ENCODE measurements at places on chromosomes 5 and 9.

DNA sequence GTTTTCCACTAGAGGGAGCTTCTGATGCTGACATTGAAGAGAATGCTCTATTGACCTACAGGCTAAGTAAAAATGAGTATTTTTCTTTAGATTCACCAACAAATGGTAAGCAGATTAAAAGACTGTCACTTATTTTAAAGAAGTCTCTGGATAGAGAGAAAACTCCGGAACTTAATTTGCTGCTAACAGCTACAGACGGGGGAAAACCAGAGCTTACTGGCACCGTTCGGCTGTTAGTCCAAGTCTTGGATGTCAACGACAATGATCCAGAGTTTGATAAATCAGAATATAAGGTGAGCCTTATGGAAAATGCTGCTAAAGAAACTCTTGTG lies 764 bp downstream of the PCDHA11 start:
- no peak for DNase-seq

DNA sequence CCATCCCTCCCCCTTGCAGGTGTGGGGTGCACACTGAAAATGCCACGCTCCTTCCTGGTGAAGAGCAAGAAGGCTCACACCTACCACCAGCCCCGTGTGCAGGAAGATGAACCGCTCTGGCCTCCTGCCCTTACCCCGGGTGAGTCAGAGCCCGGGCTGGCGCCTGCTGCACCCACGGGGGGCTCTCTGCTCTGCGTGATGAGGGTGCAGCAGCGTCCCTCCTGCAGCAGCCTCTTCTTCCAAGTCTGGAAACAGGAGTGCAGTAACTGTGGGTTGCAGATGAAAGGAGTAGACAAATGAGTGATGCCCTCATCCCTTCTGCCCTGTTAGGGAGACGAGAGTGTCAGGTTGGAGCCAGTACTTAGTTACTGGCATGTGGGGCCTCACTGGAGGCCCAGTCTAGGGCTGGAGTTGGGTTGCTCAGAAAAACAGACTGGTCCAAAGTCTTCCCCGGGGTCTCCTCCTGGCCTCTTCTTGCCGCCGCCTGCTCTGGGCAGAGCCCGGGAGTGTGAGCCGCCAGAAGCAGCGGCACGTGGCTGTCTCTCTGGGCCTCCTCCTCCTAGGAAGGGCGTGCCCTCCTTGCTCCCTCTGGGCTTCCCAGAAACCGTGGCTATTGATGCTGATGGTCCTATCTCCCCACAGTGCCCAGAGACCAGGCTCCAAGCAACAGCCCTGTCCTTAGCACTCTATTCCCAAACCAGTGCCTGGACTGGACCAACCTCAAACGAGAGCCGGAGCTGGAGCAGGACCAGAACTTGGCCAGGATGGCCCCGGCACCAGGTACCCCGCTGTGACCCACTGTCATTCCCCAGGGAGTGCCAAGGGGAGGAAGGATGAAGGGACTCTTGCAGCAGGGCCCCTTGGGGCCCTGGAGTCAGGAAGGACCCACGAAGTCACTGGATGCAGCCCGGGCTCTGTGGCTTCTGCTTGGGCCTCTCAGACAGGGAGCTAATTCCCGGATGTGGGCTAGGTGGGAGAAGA lies 8.4 kb downstream of the GFI1B start:
- DNase-seq: no peak

DNA sequence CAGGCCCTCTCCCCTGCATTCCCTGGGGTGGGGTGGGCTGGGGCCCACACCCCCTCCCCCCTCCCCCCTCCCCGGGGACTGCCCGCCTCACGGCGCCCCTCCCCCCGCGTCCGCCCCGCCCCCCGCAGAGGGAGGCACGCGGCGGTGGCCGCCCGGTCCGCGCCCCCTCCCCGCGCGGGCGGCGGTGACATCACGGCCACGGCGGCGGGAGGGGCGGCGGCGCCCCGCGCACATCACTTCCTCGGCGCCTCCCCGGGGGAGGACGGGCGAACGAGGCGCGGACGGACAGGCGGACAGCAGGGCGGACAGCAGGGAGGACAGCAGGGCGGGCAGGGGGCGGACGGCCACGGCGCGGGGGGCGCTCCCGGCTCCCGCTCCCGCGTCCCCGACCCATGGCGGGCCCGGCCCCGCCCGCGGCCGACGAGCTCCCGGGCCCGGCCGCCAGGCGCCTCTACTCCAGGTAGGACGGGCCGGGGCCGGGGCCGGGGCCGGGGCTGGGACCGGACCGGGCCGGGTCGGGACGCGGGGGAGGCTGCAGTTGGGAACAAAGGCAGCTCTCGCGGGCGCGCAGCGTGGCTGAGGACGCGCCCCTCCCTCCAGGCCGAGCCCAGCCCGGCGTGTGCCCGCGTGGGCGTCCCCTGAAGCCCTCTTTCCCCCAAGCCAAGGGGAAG lies at the start of gene GPSM1:
TSS of gene GPSM1 (plus strand) at position 236 of the 671 bp plus-strand sequence. CDS start at position 393, 157 bp downstream.
- DNase-seq: no peak

- DNase-seq: no peak
Observed at GRCh38 chr5:173327084-173327947, 898 bp downstream of the STC2 start.

DNA sequence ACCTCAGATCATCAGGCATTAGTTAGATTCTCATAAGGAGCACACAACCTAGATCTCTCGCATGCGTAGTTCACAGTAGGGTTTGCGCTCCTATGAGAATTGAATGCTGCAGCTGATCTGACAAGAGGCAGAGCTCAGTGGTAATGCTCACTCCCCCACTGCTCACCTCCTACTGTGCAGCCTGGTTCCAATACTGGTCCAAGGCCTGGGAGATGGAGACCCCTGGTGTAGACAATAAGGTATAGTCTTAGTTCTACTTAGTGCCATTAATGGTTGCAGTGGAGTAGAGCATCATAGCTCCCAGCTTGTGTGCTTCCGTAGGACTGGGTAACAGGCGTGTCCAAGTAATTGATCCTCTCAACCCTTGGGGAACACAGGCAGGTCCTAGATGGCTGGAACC lies 70.4 kb upstream of the ANKRD55 start:
- DNase-seq: no peak

DNA sequence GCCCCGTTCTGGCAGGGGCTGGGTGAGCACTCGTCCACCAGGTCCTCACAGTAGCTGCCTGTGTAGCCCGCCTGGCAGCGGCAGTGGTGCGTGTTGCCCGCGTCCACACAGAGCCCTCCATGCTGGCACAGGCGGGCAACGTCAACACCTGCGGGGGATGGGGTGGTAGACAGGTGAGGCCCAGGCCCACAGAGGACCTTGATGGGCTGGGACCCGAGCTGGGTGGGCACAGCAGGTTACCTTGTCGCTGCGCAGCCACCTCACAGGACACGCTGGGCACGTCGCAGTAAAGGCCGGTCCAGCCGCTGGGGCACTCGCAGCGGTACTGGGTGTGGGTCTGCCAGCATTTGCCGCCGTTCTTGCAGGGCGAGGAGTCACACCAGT lies 25.1 kb upstream of the SEC16A start:
- no peak for DNase-seq

DNA sequence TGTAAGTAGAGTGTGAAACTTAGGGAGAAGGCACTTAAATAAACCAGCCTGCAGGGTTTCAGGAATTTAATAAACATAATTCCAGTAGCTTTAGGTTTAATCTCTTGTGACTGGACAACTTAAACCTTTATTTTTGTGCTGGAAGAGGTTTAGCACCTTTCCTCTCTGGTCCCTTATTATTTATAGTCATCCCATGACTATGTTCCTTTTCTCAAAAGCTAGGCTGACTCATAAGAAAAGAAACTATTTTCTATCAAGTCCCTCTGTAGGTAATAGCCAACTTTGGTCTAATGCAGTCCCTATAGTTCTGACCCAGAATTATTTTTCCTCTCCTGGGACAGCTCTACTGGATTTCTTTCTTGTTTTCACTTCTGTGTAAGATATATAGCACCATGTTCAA lies 588.9 kb downstream of the NR2F1-AS1 start:
- DNase-seq: no peak

- DNase-seq: no peak
Observed at GRCh38 chr5:68332080-68332451, 116.5 kb downstream of the PIK3R1 start.

GRCh38 chr9:89425024-89425805 lies 72.7 kb downstream of the SEMA4D start:
- DNase-seq: no peak

DNA sequence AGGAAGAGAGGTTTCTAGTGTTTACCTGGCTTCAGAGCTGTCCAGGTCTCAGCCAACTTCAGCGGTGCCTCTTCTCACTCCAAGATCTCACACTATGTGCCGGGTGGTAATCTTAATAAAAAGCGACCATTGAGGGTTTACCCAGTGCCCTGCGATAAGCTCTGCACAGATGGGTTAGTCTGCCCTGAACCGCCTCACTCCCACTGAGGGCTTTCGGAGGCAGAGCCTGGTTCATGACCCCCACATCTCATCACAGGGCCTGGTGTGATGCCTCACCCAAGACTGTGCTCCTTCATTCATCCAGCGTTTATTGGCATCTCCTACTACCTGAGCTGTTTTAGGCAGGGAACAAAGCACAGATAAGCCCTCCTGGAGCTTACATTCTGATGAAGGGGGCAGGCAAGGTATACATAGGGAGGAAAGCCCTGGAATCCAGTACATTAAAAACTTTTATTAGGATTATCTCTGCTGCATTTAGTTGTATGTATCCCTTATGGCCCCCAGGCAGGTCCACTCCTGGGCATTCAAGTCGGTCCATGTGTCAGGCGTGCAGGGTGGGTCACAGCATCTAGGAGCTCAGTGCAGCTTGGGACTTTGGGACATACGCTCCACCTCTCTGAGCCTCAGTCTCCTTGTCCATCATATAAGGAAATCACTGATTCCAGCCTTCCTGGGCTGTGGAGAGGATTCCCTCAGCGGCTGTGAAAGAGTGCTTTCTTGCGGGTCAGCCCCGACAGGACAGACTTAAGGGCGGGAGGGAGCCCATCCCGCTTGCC lies 613 bp upstream of the COL15A1 start:
- no peak for DNase-seq

- no peak for DNase-seq
Observed at GRCh38 chr5:15752663-15753285, 252.8 kb downstream of the FBXL7 start.

DNA sequence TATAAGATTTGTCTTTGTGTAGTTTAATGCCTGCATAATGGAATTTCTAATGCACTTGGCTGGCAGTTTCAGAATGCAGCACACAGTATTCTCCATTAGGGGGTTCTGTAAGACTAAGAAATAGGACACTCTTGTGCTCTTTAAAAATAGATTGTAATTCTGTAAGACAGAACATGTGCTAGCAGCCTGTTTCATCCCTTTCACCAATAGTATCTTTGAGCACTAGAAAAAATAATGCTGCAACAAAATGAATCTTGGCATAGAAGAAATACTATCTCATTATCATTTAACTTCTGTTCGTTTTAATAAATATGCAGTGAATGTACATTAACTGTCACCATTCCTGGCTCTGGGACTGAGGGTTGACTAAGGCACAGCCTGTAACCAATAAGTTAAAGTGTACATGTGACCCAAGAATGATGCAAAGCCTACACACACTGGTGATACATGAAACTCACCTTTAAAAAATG lies 23.8 kb upstream of the ZNF622 start:
- DNase-seq: no peak

DNA sequence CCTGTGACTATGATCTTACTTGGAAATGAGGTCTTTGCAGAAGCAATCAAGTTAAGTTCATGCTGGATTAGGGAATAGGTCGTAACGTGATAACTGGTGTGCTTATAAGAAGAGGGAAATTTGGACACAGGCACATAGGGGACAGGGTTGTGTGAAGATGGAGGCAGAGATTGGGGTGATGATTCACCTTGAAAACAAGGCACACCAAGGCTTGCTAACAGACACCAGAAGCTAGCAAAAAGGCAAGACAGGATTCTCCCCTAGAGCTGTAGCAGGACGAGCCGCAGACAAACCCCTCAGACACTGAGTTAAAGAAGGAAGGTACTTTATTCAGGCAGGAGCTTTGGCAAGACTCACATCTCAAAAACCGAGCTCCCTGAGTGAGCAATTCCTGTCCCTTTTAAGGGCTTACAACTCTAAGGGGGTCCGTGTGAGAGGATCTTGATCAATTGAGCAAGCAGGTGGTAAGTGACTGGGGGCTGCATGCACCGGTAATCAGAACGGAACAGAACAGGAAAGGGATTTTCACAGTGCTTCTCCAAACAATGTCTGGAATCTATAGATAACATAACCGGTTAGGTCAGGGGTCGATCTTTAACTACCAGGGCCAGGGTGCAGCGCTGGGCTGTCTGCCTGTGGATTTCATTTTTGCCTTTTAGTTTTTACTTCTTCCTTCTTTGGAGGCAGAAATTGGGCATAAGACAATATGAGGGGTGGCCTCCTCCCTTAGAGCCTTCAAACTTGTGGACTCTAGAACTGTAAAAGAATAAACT lies 57.5 kb upstream of the S1PR3 start:
- no peak for DNase-seq

DNA sequence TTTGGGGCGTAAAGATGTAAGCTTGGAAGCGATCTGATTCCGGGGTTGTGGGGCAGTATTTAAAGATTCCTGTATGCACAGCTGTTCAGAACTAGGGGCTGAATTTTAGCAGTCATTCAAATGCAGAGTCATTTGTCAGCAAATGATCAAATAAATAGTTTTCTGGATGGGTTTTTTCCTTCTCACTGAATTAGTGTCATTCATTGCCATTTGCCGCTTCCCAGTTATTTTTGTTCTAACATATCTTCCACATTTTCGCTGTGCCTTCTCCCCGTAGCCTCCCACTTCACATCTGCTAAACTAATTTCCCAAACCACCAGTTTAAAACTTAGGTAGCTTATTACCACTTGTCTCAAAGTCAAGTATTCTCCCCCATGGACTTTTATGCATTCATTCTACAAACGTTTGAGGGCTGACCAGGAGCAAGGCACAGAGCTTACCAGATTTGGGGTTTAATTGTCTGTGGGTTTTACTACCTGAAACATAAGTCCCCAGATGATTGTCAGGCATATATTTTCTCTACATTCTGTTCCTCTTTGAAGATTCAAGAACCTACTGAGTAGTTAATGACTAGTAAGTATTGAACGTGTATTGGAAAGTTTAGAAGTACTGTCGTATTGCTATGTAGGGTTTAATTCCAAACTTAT lies 41.3 kb upstream of the CKMT2 start:
- DNase-seq: no peak

- no peak for DNase-seq
Observed at GRCh38 chr5:117013280-117013877, 438.8 kb upstream of the SEMA6A start.

- DNase-seq: no peak
Observed at GRCh38 chr5:140596321-140596741, 31.7 kb downstream of the SLC35A4 start.

GRCh38 chr9:8136477-8136876 lies 336.9 kb upstream of the DMAC1 start:
- no peak for DNase-seq

GRCh38 chr9:112445196-112445595 lies 41.4 kb upstream of the KIAA1958 start:
- no peak for DNase-seq
